ENCODE measurements at places on chromosomes 16 and 17.

DNA sequence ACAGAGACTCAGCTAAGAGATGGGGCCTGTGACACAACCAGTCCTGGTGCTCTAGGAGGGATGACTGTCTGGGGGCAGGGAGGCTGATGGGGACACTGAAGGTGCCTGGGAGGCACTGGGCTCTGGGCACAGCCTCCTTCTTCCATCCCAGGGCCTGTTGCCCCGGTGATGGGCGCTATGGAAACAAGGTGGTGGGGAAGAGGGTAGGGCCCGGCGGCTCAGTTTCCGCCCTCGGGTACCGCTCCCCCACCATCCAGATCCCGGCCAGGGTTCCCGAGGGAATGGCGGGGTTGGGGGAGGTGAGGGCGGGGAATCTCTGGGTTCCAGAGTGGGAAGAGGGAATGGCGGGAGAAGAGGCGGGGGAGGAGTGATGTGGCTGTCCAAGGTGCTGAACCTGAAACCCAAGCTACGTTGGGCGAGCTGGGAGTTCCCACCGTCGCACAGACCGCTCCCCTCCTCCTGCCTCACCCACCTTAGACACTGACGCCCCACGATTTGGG lies 981 bp downstream of the KCNH4 start:
- no peak for DNase-seq

GRCh38 chr17:50264263-50265113 lies 9.8 kb upstream of the TMEM92 start:
- no peak for DNase-seq

GRCh38 chr17:82583720-82584234 lies 64.2 kb downstream of the FOXK2 start:
- DNase-seq, result no peak

GRCh38 chr16:79195938-79196337 lies 404.6 kb downstream of the MAF start:
- DNase-seq, result no peak

DNA sequence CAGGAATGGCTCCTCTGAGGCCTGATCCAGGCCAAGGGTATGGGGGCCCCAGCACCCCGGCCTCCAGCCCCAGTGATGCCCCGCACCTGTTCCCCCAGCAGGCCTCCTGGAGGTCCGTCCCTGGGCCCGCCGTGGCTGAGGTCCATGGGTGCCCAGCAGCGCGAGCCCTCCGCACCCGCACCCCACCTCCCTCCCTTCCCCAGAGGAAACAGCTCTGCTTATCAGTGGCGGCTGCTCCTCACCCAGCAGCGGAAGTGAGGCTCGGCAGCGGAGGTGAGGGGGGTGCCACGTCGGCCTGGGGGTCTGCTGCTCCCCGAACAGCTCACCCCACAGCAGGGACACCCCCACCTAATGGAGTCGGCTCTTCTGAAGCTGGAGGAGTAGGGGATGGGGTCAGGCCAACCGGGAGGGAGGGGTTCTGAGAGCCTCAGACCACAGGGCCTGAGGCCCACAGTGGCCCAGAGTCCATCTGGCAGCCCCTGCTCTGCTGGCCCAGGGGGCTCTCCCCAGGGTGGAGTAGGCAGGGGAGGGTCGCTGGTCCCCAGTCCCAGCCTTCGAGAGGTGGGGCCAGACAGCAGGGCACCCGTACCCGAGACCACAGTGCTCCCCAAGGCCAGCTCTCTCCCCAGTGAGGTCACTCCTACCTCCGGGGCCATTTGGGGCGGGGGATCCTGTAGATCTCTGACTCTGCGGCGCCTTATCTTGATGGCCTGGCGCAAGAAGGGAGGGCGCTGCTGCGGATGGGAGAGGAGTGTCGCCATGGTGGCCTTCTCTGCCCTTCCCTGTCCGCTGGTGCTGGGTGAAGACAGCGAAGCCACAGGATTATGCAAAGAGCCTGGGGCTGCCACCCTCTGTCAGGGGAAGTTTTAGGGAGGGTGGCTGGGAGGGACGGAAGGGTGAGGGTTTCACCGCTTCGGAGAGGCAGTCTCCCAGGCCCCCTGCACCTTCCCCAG lies at the start of gene UNC13D:
TSS of gene UNC13D (minus strand) at position 828 of the 953 bp plus-strand sequence. CDS start at position 761, 67 bp downstream.
- peak; percentile 67 for DNase-seq

DNA sequence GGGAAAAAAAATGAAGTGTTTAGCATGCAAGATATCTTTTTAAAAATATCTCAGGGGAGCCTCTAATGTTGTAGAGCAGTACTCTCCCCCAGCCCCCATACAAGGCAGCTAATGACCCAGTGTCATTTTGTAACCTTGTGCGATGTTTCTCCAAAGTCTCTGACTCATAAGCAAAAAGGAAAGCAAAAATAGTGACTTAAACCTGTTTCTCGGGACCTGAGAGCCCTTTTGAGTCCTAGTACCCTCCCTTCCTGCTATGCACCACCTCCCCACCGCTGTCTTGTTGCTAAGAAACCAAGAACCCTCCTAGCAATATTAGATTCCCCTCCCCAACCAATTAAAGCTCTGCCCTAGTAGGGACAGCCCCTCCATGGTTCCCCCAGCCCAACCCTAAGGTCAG lies 2.8 kb downstream of the MYCBPAP start:
- no peak for DNase-seq

- DNase-seq, result no peak
Observed at GRCh38 chr17:57032343-57032742, 52.7 kb upstream of the AKAP1 start.

DNA sequence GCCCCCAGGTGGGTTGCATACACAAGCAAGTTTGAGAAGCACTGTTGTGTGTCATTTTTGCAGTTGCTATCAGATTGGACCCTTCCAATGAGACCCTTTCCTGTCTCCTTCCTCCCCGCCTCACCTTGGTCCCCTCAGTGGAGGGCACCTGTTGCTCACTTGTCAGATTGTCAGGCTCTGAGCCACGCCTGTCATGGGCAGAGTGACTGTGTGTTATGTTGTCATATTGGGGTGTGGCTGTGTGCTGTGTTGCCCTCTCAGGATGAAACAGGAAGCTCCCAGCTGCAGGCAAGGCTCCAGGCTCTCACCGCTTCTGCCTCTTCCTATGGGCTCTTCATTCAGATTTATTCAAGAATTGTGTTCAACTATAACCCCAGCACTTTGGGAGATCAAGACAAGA lies 302.9 kb downstream of the CPPED1 start:
- DNase-seq, result no peak

- DNase-seq, result no peak
Observed at GRCh38 chr17:1643999-1644492, 1.5 kb downstream of the SCARF1 start.

GRCh38 chr17:77420804-77421629 lies 280.2 kb downstream of the SEC14L1 start:
- DNase-seq, result peak; percentile 66

DNA sequence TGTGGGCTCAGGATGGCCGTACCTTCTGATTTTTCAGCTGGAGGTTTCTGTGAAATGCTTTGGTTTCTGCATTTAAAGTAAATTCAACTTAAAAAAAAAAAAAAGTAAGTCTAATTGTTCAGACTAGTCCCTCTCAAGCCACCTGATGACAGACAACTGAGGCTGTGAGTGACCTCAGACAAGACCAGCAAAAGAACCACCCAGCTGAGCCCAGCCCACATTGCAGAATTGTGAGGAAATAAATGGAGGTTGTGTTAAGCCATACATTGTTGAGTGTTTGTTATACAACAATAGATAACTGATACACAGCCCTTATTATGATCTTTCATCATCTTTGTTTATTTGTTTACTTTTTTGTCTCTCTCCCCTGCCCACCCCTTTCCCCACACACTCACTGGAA lies 44.7 kb upstream of the CMIP start:
- DNase-seq, result no peak

DNA sequence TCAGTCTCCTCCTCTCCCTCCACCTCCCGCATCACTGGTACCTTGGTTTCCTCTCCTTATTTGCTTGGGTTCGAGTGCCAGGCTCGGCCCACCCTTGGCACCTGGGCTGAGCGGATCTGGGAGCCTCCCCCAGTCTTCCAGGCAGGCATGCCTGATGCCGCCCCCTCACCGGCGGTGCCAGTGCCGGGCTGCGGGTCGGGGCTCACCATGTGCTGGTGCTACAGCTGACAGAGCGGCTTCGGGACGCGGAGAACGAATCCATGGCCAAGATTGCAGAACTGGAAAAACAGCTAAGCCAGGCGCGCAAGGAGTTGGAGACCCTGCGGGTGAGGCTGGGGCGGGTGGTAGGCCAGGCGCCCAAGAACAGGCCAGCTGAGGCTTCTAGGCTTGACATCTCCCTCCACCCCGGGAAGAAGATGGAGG lies 19.2 kb downstream of the FMNL1 start:
- no peak for DNase-seq

DNA sequence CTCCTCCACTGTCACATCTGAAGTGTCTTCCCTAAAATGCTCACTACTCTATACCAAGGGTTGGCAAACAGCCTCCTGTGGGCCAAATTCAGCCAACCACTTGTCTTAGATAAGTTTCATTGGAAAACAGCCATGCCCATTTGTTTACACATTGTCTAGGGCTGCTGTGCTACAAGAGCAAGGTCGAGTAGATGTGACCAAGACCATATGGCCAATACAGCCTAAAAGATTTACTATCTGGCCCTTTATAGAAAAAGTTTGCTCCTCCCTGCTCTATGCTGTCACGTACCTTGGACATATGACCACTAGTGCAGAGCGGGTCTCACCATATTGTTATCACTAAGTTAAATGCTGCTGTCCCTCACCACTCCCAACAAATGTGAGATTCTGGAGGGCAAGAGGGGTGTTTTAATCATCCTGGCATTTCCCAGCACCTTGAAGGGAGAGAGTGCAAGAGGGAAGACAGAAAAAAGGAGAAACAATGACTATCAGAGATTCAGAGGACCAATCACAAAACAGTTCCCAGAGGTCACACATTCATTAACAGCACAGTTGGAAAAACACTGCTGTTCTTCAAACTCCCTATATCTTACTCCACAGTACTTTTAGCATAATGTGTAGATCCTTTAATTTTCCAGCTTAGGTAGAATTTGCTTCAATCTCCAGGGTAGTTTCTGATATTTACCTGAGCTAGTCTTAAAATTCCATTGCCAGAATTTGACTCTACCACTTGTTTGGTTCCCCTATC lies 13.2 kb downstream of the LSM12 start:
- no peak for DNase-seq

- no peak for DNase-seq
Observed at GRCh38 chr17:21208352-21208751, 5.6 kb downstream of the TMEM11 start.

GRCh38 chr17:7133916-7134315 lies 19.3 kb upstream of the ASGR2 start:
- no peak for DNase-seq

DNA sequence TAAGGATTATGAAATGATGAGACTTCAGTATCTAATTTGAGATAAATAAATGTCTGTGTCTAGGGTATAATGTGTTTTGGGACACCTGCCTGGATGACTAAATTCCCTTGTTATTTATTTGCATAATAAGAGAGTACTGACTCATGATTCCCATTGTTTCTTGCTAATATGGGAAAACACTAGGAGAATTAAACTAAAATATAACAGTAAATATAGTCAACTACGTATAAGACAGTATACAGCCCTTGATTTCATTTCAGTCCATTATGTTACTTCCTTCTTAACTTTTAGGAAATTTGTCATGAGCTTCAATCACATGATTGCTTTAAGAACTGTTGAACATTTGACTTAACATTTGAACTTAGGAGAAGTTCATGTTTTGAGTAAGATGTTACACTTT lies 62.4 kb downstream of the VMP1 start:
- no peak for DNase-seq

DNA sequence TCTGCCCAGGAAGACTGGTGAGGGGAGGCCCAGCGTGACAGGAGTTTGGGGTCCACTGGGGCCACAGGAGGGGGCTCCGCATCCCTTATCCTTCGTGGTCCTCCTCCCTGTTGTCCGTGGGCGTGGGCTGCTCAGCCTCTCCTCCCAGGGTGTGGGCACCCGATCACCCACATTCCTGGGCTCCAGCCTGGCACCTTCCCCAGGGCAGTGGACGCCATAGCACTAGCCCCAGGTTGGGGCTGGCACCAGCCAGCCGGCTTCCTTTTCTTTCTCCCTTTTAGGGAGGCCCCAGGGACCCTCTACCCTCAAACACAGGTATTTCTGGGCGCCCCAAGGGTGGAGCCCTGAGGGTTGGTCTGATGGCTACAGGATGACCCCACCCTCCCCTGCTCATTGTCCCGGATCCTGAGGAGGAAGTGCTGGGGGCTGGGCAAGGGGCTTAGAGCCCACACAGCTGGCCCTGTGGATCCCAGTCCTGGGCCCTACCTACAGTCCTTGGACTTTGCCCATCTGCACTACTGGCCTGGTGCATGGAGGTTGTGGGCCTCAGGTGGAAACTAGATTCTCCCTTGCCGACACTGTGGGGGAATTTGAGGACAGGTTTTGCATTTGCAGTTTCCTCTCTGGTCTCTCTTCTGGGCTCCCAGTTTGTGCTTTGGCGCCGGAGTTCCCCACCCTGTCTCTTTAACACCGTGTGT lies 1.1 kb downstream of the KIF1C start:
- DNase-seq, result no peak

GRCh38 chr17:65191811-65192740 lies 54.9 kb downstream of the RGS9 start:
- no peak for DNase-seq

DNA sequence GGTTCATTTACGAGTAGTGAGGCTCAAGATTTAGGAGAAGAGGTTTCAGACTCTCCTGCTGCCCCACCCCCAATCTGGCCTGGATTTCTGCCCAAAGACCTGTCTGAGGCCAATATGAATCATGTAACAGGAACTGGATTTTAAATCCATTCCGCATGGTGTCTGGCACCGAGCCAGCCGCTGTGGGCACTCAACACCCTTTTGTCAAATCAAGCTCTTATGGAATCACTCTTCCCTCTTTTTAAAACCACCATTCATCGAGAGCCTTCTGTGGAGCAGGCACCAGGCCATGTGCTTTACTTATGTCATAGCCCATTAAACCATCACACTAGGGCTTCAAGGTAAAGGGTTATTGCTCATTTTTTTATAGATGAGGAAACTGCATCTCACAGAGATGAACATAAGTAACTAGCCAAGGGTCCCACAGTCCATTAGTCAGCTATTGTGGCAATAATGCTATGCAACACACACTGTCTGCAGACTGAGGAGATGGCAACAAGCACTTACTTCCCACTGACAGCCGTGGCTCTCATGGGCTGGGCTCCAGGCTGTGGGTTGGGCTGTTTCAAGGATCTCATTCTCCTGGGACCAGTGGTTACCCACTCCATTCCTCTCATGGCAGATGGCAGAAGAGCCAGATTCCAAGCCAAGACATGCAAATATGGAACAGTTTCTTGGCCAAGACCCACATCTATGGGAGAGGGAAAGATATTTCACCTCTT lies 93.6 kb downstream of the WSCD1 start:
- no peak for DNase-seq
